Cardiac septum (tissue), 1 donor: ENCODE measurements at places on chromosomes 3 and 15. TPM values are rescaled to one million over a fixed set of nuclear protein-coding genes. Genes with fewer than 3 reads are reported as not detected.

GRCh38 chr15:41698779-41699178, 38.6 kb downstream of the MGA start:
- no peak for DNase-seq

GRCh38 chr3:170426240-170426797, 7.7 kb downstream of the CLDN11 start:
- DNase-seq, result no peak

- no peak for DNase-seq
These were observed 301.0 kb upstream of the SLCO3A1 start for GRCh38 chr15:91552555-91552954.

GRCh38 chr3:32238453-32239306, at the start of gene CMTM8:
Gene CMTM8 (plus strand): TSS chr3:32238680. CDS start chr3:32238973, 293 bp downstream.
- peak; percentile 77 for DNase-seq

GRCh38 chr3:28103861-28104260, 137.6 kb upstream of the CMC1 start:
- no peak for DNase-seq

- DNase-seq, result peak; percentile 81
These were observed 67.6 kb downstream of the DAPK2 start for GRCh38 chr15:63978511-63979261.

GRCh38 chr3:159082519-159082918, 280.7 kb downstream of the MFSD1 start:
- DNase-seq, result no peak

DNA sequence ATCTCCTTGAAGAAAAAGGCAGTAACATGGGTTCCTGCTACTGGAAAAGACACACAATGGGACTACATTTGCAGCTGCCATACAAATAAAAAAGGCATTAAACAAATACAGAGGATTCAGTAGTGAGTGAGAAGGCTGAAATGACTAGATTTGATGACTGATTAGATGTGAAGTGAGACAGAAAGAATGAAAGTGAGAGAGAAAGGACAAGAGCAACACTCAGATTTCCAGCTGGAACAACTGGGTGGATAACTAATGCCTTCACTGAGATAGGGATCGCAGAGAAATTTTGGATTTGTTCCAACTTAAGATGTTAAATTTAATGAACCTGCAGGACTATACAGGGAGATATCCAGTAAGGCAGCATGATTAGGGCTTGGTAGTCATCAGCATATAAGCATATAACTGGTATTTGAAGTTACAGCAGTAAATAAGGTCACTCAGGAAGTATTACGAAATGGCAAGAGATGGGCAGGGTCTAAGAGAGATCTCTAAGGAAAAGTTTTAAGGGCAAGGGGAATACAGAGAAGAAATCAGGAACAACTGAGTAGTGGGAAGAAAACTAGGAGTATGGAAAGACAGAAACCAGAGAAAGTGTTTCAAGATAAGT, 8.2 kb downstream of the OSBPL11 start:
- DNase-seq, result no peak

DNA sequence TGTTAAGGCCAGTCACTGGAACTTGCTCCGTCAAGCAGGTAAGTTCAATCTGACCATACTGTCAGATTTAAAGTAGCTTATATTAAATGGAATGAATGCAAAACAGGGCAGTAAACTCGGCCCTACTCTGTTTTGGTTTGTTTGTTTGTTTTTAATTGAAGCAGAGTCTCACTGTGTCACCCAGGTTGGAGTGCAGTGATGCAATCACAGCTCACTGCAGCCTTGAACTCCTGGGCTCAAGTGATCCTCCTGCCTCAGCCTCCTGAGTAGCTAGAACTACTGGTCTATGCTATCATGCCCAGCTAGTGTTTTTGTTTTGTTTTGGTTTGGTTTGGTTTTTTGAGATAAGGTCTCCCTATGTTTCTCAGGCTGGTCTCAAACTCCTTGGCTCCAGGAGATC, 305.0 kb downstream of the FEZF2 start:
- DNase-seq, result no peak

- DNase-seq, result no peak
These were observed 121.5 kb upstream of the FGF7 start for GRCh38 chr15:49301562-49301961.

DNA sequence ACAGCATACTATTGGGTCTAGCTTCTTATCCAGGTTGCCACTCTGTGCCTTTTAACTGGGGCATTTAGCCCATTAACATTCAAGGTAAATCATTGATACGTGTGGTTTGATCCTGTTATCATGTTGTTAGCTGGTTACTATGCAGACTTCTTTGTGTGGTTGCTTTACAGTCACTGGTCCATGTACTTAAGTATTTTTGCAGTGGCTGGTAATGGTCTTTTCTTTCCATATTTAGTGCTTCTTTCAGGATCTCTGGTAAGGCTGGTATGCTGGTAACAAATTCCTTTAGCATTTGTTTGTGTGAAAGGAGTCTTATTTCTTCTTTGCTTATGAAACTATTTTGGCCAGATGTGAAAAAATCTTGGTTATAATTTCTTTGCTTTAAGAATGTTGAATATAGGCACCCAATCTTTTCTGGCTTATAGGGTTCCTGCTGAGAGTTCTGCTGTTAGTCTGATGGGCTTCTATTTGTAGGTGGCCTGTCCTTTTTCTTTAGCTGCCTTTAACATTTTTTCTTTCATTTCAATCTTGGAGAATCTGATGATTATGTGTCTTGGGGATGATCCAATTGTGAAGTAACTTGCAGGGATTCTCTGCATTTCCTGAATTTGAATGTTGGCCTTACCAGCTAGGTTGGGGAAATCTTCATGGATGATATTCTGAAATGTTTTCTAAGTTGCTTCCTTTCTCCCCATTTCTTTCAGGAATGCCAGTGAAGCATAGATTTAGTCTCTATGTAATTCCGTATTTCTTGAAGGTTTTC, 39.3 kb downstream of the CCR1 start:
- no peak for DNase-seq

GRCh38 chr3:64058566-64058965, 35.3 kb upstream of the PSMD6 start:
- DNase-seq, result no peak

- no peak for DNase-seq
These were observed 453.9 kb downstream of the LPP start for GRCh38 chr3:188607805-188608315.

- no peak for DNase-seq
These were observed 62.8 kb downstream of the SGO1 start for GRCh38 chr3:20123131-20123652.

DNA sequence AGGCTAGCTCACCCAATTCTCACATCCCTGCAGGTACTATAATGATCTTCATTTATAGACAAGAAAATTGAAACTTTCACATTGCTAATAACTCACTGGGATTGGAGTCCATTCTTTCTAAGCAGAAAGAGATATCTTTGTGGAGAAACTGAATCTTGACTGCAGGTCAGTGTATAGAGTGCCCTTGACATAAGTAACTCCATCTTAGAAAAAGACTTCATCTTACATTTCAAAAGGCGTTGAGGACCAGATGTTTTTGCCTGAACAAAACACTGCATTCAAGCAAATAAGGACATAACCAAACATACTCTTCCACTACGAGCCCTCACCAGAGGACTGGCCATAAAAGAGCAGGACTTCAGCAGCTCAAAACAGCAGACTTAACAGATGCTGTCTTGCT, 6.8 kb upstream of the CCR3 start:
- DNase-seq, result no peak

GRCh38 chr15:70432924-70433495, 330.3 kb downstream of the UACA start:
- no peak for DNase-seq

DNA sequence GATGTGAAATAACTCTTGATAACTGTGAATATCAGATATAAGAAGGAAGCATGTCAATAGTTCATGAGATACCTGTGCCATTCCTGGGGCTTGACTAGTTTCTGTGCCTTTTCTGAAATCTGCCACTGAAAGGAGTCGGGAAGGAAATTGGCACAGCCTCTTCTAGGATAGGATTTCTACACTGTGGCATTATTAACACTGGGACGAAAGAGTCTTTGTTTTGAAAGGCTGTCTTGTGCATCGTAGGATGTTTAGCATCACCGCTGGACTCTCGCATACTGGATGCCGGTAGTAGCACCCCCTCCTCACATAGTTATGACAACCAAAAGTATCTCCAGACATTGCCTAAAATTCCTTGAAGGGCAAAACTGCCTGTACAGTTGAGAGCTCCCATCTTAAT, 77.9 kb upstream of the SAMMSON start:
- DNase-seq, result no peak

DNA sequence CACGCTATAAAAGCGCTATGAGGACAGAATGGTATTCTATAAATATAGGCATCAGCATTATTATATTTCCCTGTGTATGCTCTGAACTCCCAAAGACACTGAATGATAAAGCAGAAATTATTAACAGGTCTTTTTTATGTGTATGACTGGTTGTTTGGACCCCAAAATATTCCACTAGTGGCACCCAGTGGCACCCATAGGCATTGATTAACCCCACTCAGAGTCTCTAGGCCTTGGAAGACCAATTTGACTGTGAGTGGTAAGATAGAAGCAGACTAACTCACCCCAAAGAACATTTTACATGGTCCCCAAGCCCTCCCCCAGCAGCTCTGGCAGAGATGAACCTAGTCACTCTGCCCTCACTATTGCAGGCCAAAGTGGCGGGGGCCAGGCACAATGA, 45.4 kb upstream of the UBE2E1 start:
- DNase-seq, result no peak

- DNase-seq, result no peak
These were observed 135.5 kb upstream of the ZPLD1 start for GRCh38 chr3:102299125-102299877.

The MESP2 gene
- total RNA-seq, result 0.19 TPM

The GTF2A2 gene
- 105 TPM for total RNA-seq

The TADA3 gene
- total RNA-seq, result 50.1 TPM

The RAD51 gene
- 0.51 TPM for total RNA-seq

The PP2D1 gene
- not detected for total RNA-seq

The CHDH gene
- 0.92 TPM for total RNA-seq
